BJ (cell line): ENCODE measurements at places on chromosomes 6 and 20.

GRCh38 chr20:32558526-32558925 is 26.6 kb downstream of the NOL4L start:
- DNase-seq: no peak

- DNase-seq: no peak
Measured at GRCh38 chr6:81144346-81144745, 608.1 kb downstream of the TENT5A start.

DNA sequence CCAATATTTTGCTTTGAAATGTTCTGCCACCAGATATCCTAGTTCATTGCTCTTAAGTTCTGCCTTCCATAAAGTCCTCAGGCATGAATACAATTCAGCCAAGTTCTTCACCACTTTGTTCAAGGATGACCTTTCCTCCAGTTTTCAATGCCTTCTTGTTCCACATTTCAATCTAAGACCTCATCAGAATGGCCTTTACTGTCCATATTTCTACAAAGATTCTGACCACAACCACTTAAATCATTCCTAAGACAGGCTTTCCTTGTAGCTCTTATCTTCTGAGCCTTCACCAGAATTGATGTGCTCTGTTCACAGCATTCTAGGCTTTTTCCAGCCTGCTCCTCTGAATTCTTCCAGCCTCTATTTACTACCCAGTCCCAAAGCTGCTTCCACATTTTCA is 319.0 kb downstream of the HACE1 start:
- DNase-seq: peak; percentile 89

GRCh38 chr20:32440069-32440757 is 82.1 kb downstream of the ASXL1 start:
- no peak for DNase-seq

DNA sequence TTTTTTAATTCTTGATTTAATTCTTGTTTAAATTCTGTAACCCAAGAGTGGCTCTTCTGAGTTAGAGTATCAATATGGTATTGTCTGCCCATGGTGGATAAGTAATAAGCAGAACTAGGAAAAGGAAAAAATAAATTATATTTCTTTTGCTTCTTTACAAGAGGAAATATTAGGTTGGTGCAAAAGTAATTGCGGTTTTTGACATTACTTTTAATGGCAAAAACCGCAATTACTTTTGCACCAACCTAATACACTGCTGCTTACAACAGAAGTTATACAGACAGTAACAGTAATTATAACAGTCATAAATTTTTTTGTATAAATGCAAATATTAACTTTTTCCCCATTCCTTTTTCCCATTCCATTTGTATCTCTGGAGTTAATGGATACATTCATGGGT is 65.6 kb downstream of the HS3ST5 start:
- DNase-seq: no peak
